ENCODE measurements at places on chromosomes 16 and 17.

GRCh38 chr16:24189941-24190340 lies 66.2 kb upstream of the CACNG3 start:
- DNase-seq = no peak

DNA sequence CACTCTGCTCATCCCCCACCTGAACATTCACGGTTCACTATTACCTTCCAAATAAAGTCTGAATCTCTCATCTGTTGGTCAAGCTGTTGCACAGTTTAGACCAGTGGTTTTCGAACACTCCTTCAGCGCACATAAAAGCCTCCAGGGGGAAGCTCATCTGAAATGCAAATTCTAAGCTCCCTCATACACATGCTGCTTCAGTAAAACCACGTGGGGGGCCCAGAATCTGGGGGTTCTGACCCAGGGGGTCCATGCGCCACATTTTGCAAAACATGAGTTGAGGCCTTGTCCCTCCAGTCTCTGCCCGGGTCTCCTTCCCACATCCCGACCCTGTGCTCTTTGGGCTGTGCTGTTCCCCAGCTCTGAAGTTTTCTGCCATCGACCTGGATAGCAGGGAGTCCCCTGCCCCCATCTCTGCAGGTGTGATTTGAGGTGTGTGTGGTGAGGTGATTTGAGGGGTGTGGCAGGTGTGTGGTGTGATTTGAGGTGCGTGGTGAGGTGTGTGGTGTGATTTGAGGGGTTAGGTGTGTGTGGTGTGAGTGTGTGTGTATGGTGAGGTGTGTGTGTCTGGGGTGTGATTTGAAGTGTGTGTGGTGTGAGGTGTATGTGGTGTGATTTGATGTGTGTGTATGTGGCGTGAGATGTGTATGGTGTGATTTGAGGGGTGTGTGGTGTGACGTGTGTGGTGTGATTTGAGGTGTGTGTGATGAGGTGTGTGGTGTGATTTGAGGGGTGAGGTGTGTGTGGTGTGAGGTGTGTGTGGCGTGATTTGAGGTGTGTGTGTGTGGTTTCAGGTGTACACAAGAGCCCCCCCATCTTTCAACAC lies 4.8 kb upstream of the RAB37 start:
- no peak for DNase-seq

DNA sequence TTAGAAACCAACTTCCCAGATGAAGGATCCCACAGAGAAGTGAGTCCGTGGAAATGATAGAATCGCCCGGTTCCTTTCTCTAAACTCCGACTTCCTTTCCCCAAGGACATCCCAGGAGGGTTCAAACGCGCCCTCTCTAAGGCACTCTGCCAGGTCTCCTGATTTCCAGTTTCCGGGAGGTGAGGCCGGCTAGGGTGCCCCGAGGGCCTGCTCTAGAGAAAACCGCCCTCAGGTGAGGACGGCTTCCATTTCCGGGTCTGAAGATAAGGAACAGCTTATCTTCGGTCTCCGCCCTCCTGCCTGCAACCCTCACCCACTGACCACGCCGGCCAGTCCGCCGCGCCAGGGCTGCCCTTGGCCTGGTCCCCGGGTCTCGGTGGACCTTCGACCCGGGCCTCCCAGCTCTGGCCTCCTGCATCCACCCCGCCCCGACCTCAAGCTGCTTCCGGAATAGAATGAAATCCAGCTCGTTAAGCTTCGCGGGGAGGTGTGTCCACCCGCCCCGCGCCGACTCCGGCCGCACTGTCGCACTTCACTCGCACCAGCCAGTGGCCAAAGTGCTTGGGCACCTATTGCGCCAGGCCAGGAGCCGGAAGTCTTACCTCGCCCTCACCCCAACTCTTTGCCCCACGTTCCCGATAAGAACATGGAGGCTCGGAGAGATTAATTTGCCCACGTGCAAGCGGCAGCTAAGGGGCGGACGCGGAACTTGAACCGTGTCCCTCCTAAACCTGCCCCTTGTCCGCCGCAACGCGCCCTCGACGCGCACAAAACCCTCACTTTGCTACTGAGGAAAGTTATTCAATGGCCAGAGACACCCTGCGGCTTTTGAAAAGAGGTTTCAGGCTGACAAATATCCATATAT lies 836 bp upstream of the MMP15 start:
- no peak for DNase-seq

- no peak for DNase-seq
These were observed 240.1 kb downstream of the MSI2 start for GRCh38 chr17:57496382-57496781.

- DNase-seq = peak; percentile 88
These were observed 13.1 kb upstream of the MSI2 start for GRCh38 chr17:57243171-57243622.

DNA sequence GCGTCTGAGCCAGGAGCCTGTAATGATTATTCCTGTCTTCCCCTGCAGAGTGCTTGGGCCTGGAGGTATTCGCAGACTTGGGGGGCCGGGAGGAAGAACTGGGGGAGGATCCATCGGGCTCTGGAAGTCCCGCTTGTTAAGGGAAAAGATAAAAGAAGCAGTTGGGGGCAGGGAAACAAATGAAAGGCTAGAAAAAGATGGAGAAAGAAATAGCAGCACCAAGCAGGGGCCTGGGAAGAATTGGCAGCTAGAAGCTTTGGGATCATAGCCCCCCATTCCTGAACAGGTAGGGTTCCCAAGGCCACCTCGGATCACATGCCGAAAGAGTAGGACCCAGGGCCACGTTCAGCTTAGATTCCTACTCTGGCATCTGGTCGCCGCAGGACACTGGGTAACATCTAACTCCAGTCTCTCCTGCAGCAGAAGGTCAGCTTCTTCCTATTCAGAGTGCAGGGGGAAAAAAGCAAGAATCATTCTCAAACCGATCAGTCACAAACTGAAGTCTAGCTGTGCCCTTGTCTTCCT lies 23.6 kb downstream of the ADAM11 start:
- DNase-seq = no peak

DNA sequence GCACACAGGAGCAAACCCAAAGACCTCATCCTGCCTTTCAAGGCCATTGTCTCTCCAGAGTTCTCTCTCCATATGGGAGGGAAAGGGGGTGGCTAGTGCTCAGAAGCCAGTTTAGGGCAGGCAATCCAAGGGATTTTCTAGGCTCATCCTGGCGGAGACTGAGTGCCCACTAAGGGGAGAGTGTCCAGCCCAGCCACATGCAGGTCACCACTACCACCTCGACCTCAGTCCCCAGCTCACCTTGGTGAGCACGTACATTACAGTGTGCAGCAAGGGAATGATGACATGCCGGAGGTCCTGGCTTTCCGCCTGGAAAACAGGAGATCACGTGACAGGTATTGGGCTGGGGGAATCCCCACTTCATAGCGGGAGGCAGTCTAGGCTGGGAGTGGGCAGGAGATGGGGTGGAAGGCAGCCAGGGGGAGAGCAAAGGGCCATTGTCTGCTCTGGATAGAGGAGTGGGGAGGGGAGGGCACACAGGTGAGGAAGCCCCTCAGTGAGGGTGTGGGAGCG lies 29.9 kb downstream of the PIK3R6 start:
- DNase-seq = no peak

- DNase-seq = no peak
These were observed 16.1 kb downstream of the PLK1 start for GRCh38 chr16:23694644-23695373.

GRCh38 chr17:8696906-8697305 lies 47.7 kb downstream of the CCDC42 start:
- DNase-seq = no peak

- DNase-seq = no peak
These were observed 36.3 kb downstream of the SPECC1 start for GRCh38 chr17:20045476-20045875.

- no peak for DNase-seq
These were observed 18.9 kb downstream of the VASN start for GRCh38 chr16:4390266-4391260.

GRCh38 chr17:63942309-63942985 lies 10.3 kb upstream of the CD79B start:
- no peak for DNase-seq

GRCh38 chr16:24520983-24521382 lies 18.4 kb upstream of the RBBP6 start:
- no peak for DNase-seq

GRCh38 chr16:17126156-17126555 lies 344.6 kb downstream of the XYLT1 start:
- no peak for DNase-seq

DNA sequence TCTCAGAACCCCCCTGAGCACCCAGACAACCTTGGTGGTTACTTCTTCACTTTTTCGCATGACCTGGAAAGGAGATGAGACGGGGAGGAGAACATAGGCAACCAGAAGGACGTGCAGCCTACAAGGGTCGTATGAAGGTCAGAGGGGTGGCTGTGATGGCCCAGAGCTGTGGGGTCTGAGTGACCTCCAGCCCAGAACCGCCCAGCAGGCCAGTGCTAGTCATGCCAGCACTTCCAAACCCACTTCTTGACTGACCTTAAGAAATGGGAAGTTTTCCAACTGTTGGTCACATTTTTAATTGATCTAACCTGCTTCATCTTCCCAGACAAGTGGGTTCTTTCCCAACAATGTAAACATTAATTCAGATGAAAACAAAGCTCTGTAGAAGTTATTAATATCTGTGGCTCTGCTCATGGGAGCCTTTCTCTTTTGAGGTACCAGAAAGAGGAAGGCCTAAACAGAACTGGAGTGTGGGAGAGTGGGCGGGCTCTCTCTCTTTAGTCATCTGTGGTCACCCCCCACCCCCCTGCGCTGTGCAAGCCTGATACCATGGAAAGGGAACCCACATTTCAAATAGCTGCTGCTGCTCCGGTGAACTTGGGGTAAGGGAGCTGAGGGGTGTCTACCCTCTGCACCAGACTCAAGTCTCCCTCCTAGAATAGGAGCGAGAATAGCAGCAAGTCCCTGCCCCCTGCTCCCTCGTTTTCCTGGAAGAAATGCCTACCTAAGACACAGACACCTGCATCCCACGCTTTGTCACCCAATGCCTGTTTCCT lies 101.6 kb downstream of the RAB11FIP4 start:
- no peak for DNase-seq

GRCh38 chr17:76208120-76208519 lies 32.2 kb downstream of the RNF157 start:
- DNase-seq = no peak

GRCh38 chr17:62652251-62653001 lies 25.0 kb downstream of the MRC2 start:
- DNase-seq = peak; percentile 73

DNA sequence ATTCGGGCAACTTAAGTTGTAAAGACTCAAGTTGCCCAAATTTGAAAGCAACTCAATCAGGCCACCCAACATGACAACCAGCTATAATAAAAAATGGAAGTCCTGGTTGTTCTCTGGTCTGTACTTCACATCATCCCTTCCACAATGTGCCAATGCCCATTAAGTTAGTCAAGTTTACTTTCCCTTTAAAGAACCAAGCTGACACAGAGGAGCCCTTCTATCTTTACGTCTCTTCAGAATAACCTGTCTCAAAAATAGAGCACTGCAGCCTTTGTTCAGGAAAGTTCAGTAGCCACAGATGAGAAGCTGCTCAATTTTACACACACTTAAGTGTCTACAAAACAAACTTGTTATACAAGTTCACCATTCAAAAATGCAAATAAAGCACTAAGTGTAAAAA lies 75.1 kb upstream of the C17orf78 start:
- no peak for DNase-seq

- DNase-seq = no peak
These were observed 231.2 kb upstream of the GSE1 start for GRCh38 chr16:85381738-85382592.

DNA sequence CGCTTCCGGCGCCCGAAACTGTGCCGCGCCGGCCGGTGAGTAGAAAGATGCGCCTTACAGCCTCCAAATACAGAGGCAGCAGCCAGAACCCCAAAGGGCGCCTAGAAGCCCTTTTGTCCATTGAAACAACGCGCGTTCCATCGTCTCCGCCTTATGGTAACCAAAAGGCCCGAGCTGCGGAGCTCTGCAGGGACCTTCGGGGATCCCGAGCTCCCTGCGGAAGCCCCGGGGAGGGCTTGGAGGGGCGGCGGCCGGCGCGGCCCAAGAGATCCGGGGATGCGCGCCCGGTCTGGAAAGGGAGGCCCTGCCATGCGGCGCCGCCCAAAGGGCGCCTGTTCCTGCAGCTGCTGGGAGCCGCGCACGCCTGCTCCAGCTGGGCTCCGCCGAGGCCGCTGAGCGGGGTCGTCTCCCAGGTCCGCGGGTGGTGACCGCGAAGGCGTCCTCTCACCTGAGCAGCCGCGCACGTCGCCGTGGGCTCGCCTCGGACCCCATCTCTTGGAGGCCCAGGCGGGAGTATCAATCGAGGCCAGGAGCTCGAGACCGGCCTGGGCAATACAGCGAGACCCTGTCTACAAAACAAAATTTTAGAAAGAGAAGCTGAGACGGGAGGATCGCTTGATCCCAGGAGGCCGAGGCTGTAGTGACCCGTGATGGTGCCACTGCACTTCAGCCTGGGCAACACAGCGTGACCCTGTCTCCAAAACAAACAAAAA lies 742 bp upstream of the FBXO31 start:
- no peak for DNase-seq

DNA sequence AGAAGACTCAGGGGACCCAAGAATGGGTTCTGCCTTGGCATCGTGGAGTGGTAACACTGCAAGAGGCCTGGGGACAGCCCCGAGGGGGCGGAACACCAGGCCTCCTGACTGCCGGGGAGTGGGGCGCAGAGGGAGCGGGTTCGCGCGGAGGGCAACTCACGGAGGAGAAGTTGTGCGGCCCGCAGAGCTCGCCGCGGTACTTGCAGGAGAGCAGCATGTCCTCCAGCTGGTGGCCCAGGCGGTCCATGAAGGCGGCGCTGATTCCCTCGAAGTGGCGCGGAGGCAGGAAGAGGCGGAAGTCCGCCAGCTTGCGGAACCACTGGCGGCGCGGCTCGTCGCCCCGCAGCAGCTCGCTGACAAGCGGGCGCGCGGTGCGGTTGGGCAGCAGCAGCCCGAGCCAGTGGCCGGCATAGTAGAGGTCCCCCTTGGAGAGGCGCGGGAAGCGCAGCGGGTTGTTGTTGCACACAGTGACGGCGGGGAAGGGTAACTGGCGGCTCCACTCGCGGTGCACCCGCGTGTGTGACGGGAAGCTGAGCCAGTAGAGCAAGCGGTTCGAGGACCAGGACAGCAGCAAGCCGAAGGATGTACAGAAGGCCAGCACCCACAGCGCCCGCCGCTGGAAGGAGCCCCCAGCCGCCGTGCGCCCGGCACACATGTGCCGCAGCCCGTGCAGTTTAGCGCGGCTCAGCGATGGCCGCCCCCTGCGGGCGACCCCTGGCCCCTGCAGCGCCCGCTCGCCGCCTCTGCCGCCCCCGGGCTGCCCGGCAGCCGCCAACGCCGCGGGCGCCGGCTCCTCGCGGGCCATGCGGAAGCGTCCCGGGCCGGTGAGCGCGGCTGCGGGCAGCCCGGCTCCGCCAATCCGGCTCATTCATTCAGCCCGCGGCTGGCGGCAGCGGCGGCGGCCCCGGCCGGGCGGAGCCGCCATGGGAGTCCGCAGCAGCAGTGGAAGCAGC lies 1.6 kb downstream of the ASIC2 start:
- DNase-seq = no peak

- DNase-seq = no peak
These were observed 102.6 kb downstream of the NTN1 start for GRCh38 chr17:9123594-9124553.

GRCh38 chr16:67774457-67774853 lies 31.9 kb downstream of the RANBP10 start:
- DNase-seq = no peak

DNA sequence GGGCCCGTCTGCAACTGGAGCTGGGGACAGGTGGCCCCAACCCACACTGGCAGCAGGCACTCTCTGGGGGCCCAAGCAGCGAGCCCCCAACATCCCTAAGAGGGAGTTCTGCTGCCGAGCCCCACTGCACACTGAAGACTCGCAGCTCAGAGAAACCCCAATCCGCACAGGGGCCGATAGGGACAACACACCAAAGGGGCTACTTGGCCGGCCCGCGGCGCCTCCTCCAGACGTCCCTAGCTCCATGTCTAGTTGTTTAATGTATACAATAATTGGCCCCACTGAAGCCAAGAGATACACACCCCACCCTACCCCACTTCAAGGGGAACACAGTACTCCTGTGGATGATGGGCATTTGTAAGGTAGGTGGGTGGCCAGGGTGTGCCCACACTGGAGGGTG lies 62.7 kb downstream of the ZNF423 start:
- no peak for DNase-seq
